ENCODE measurements at places on chromosomes 4 and X.

- no peak for DNase-seq
Observed at GRCh38 chr4:139246166-139246565, 33.9 kb downstream of the MGARP start.

DNA sequence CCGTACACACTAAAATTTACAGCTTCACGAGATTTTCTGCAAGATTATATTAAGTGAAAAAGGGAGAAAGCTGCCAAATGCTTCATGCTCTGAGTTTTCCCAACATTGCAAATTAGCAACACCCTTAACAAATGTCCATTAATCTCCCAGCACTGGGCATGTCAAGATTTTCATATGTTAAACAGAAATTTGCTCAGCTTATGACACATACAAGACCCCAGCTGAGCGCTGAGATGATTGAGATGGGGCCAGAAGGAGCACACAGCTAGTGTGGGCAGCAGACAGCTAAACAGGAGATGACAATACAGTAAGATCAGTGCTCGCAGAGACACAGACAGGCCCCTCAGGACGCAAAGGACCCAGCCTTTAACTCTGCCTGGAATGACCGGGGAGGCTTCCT, 208.8 kb downstream of the STK32B start:
- no peak for DNase-seq

DNA sequence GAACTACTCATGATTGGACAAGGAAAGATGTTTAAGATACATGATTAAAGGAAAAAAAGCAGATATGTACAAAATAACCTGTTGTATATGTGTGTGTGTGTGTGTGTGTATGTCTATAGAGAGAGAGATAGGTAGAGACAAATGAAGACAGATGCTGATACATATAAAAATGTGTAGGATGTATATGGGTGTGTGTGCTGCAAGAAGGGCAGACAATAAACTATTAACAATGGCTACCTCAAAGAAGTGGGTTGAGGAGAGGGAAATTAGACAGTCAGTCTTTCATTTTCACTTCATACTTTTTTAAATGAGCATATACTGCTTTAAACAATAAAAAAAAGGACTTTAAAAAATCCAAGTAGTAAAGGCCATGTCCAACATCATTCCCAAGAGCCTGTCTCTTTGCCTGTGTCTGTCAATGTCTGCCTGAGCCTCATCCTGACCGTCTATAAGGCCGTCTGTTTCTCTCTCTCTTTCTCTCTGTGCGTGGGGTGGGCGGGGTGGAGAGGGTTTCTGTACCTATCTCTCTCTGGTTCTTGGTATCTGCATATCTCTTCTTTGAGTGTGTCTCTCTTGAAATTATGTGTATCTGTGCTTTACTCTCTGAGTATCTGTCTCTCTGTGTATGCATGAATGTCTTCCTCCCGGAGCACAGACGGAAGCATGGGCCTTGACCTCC, 62.8 kb downstream of the LRBA start:
- no peak for DNase-seq

GRCh38 chrX:111914398-111915090, 38.6 kb downstream of the TRPC5OS start:
- peak; percentile 3 for DNase-seq

- no peak for DNase-seq
Observed at GRCh38 chr4:41305476-41305875, 48.7 kb downstream of the UCHL1 start.

GRCh38 chr4:147060151-147060931, 114.7 kb upstream of the TTC29 start:
- no peak for DNase-seq

- no peak for DNase-seq
Observed at GRCh38 chr4:143023239-143023918, 161.3 kb upstream of the USP38 start.

DNA sequence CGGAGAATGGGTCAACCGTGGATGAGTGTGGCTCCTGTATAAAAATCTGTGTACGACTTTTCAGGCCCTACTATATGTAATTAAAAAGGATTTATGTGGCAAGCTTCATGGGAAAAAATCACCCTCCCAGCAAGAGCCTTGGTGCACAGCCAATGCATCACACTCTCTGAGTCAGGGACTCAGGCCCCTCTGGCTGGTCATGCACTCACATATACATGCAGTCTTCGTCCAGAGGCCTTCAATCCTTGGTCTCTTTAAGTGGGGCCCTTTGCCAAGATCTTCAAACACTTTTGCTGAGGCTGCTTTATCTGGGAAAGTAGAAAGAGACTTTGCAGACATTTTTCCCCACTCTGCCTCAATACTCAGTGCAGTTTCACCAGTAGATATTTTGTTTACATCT, 311.4 kb upstream of the FSTL5 start:
- no peak for DNase-seq

DNA sequence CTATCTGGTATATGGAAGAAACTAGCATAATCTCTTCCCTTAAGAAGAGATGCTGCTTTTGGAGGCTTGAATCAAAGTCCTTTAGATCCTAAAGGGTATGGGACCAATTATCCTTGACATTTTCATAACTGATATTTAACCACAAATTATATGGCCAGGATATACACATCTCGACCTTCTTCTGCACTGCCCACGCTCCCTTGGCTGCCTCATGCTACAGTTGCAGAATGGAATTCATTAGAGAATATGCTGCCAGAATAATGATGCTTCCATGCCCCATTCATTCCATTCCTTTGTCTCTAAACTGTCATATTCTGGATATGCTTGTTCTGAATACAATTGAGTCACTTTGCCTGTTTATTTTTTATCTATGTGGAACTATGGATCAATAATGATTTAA, 157.1 kb upstream of the PACRGL start:
- no peak for DNase-seq

GRCh38 chr4:25666031-25666630, 10.5 kb downstream of the SLC34A2 start:
- DNase-seq, result no peak

DNA sequence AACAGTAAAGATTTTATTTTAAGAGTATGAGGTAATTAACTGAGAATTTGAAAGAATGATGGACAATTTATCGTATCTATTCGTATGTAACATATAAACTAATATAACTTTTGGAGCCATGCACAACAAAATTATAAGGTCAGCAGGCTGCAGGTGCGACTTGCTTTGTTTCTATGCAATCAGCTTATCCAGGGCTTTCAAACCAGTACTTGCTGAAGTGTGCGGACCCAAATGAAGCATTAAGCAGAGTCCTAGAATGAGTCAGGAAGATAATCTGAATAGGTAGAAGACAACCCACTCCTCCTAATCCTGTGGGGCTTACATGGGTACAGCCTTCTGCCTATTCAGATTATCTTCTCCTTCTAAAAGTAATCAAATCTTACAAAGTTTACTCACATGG, 2.1 kb downstream of the NSD2 start:
- no peak for DNase-seq

DNA sequence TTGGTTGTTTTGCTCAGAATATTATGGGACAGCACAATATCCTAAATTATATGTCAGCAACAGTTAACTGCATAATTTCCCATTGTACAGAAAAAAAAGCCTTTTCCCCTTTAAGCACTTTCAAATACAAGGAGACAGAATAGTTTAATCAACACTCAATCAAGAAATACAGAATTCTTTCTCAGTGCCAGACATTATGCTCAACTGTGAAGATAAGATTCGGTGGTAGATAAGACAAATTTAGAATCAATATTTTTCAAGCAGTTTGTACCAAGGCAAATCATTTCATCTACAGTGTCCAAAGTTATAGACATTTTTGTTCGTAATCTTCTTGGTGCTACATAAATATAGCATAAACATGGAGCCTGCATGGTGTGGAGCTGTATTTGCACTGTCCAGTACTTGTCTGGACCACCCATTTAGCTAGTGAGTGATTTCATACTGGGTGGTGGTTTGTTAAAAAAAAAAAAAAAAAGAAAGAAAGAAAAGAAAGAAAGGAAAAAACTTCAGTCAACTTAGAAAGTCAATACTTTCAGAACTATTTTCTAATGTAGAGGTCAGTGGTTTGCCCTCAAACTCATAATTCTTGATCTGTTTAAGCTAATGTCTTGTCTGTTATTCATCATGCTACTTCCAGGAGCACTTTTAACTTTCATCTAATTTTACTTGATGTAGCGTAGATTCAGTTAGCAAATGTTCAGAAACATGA, 522.9 kb downstream of the FAT4 start:
- DNase-seq, result no peak

DNA sequence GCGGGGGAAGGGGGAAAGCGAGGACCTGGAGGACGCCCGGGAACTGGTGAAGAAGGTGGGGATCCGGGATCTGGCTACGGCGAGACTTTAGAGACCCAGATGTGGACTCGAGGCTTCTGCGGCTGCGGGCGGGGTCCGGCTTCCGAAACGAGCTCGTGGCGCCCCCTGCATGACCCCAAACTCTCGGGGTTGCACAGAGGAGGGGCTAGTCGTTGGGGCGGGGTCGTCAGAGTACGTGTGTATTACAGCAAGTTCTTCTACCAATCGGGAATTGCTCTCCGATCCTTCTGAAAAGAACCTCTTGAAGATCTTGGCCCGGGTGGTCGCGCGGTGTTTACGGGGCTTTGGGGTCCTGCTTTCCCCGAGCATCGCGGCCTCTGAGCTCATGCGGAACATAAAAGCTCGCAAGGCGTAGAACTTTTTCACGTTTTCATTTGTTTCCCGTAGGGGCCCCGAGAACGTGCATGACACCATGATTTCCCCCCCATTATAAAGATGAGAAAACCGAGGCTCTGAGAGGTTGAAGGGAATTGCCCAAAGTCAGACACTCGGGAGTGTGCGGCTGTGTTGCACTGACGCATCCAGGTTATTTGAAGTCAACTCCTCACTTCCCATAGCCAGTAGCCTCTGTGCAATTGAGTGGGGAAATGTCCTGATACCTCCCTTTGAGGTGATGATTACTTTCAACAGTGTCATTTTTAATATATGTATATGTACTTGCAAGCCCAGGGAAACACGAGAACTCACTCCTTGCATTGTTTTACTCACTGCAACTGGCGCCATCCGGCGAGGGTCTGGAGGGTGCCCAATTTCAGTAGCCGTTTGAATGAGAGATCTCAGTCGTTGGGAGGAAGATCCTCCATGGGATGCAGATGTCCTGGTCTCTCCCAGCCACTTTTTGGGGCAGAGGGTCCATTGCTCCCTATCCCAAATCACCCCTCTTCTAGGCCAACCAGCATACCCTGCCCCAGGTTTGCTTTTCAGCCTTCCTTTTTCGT, at the start of gene BEND4:
BEND4 (minus strand) TSS at position 149 of the 998 bp plus-strand sequence. CDS start 512 bp downstream, outside the sequence.
- DNase-seq, result no peak

GRCh38 chr4:6641164-6641970, 882 bp downstream of the MRFAP1 start:
- peak; percentile 35 for DNase-seq

GRCh38 chr4:153169776-153170175, 34.5 kb upstream of the TRIM2 start:
- no peak for DNase-seq

DNA sequence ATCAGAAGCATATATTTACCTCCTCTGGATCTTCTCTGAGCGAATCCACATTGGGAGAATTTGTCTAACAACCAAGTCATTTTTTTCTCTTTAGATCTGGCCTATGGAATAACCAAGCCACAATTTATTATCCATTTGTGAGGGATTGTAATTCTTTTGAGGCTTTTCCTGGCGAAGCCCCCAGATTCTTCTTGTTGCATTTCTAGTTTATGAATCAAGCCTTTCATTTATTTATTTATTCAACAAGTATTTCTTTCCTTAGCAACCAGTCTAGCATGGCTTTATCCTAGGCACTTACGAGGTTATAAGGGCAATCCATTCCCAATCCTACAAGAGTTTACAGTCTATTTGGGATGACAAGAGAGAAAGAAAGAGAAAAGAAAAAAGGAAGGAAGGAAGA, 18.4 kb upstream of the FNIP2 start:
- no peak for DNase-seq

GRCh38 chr4:165964591-165964990, 91.6 kb downstream of the TLL1 start:
- DNase-seq, result no peak

DNA sequence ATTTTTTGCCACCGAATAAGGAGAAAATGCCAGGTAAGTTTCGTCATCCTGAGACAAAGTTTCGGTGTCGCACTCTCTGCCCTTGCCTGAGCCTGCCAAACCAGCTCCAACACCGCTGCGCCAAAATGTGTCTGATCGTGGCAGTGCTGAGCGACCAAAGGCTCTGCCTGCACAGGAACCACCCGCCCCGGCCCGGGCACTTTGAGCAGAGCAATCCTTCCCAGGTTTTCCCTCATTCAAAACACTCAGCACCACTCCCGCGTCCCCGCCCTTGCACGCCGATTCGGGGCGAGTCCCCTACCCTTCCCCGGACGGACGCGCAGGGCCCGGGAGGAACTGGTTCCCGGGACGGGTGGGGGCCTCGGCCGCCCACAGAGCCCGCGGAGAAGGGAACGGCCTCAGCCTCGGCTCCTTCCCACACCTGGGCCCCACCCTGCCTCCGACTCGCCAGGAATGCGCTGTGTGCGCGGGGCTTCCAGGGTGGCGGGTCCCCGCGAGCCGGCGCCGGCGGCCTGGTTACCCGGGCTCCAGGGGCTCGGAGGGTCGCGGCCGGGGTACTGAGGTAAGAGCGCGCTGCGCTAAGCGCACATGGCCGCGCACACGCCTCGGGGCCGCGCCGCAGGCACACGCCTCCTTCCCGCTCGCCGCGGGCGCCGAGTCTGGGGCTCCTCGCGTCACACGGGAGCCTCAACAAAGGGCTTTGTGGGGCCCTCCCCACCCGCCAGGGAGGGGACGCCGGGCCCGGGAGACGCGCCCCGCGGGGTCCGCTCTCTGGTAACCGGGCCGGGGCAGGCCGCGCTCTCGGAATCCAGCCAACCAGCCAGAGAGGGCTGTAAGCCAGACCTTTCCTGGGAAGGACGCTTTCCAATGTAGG, at the start of gene C4orf36:
C4orf36 (minus strand) TSS at position 661 of the 874 bp plus-strand sequence. CDS start 902 bp downstream, outside the sequence.
- DNase-seq, result peak; percentile 90

- DNase-seq, result peak; percentile 22
Observed at GRCh38 chr4:114378305-114378903, 220.2 kb upstream of the UGT8 start.

- no peak for DNase-seq
Observed at GRCh38 chr4:141074098-141074878, 59.0 kb downstream of the RNF150 start.

- no peak for DNase-seq
Observed at GRCh38 chr4:152677117-152677516, 2.7 kb downstream of the TMEM154 start.

- no peak for DNase-seq
Observed at GRCh38 chr4:118894034-118894433, 5.4 kb downstream of the SYNPO2 start.

DNA sequence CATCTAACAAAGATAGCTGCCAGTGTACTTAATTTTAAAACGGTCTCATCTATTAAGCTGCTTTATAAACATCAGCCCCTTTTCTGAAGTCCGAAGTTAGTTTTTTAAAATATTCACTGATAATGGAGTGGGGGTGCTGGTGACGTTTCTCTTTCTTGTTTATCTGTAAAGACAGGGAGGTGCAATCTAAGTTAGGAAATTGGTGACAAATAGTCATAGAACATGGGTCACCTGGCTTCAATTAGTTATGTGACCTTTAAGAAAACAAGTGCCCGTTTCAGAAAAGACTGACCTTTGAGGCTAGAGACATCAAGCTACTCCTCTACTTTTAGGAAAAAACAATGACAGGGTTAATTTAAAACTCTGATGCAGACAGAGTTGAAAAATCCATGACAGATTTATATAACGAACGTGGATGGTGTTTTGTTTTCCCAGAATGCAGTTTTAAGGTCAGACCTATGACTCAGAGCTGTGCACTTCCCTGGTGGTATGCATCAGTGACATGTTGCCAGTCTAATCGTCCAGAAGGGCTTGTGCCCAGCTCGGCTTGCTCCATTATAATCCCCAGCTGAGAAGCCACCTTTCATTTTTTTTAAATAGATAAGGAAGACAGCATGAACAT, 38.2 kb downstream of the FHL1 start:
- DNase-seq, result no peak

- DNase-seq, result no peak
Observed at GRCh38 chr4:109559625-109559982, 442 bp upstream of the MCUB start.
